Activated CD4-positive, alpha-beta T cell treated with anti-CD3 and anti-CD28 coated beads for 36 hours (primary cell): ENCODE measurements at places on chromosomes 12 and 14. TPM values are rescaled to one million over a fixed set of nuclear protein-coding genes. Genes with fewer than 3 reads are reported as not detected.

The TMEM179 gene
- total RNA-seq, result 0.32 TPM

- H3K4me1 ChIP-seq, result peaks cover 3% of the 10 kb centered on the region
- DNase-seq, result no peak
- H3K27me3 ChIP-seq, result peaks cover 6% of the 10 kb centered on the region
- H3K36me3 ChIP-seq, result no peaks in the 10 kb centered on the region
- H3K27ac ChIP-seq, result no peak overlapping the region
- no peak overlapping the region for H3K4me3 ChIP-seq
Measured at GRCh38 chr14:103087343-103087835, 3.4 kb downstream of the LBHD2 start.

The NXPH4 gene
- 0.41 TPM for total RNA-seq

DNA sequence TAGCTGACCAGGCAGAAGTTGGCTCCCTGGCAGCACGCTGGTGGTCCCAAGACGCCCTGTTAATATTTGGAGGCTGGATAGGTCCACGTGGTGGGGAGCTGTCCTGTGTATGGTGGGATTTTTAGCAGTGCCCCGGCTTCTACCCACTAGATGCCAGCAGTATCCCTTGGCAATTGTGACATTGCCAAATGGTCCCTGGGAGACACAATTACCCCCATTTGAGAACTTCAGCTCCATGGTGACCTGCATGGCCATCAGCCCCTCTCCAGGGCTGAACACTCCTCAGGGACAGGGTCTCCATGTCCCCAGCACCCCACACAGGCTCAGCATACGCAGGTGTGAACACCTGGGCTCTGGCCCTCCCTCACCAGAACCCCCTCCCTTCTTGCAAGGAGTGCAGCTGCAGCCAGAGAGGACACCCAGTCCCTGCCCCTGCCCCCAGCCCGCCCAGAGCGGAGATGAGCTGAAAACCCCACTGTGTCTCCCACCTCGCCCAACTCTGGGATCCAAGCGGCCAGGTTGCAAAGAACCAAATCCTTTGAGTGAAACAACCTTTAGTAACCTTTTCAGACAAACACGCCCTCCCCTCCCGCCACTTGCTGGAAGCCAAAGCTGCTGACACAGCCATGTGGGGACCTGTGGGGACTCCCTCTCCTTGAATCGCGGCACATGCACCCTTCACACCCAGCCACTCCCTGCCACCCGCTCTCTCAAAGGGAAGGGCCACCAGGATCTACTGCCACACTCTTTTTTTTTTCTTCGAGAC is 120.4 kb downstream of the CALM1 start:
- H3K27me3 ChIP-seq, result no peaks in the 10 kb centered on the region
- no peak overlapping the region for H3K27ac ChIP-seq
- no peaks in the 10 kb centered on the region for H3K4me1 ChIP-seq

The ARHGEF40 gene
- total RNA-seq, result 0.05 TPM

The RNF212B gene
- not detected for total RNA-seq

GRCh38 chr12:24034160-24034559 is 84.7 kb upstream of the SOX5 start:
- no peak overlapping the region for H3K27ac ChIP-seq
- H3K27me3 ChIP-seq, result no peaks in the 10 kb centered on the region
- no peak for DNase-seq
- no peaks in the 10 kb centered on the region for H3K36me3 ChIP-seq
- H3K4me1 ChIP-seq, result no peaks in the 10 kb centered on the region

DNA sequence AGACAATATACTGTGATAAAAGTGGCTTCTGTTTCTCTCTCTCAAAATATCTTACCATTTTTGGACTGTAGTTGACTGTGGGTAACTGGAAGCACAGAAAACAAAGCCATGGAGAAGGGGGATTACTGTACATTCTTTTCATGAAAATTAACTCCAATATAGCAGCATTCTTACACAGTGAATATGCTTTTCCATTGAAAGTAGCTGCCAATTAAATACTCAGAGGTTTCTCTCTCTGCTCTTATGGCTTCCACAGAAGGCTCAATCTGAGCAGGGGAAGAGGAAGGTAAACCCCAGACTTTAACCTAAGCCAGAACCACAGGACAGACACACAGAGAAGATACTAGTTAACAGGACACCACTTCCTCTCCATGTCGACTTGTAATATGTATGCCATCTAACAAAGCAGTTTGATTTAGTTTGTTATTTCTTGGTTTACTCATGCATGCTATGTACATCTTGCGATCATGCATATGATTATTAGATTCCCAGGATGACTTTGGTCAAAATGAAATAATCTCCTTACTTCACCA is 150.2 kb downstream of the SSPN start:
- no peak overlapping the region for H3K27ac ChIP-seq
- no peak for DNase-seq
- no peaks in the 10 kb centered on the region for H3K27me3 ChIP-seq
- H3K4me3 ChIP-seq, result no peak overlapping the region

- no peak overlapping the region for H3K27ac ChIP-seq
- no peaks in the 10 kb centered on the region for H3K4me1 ChIP-seq
- H3K4me3 ChIP-seq, result no peak overlapping the region
- peaks cover 22% of the 10 kb centered on the region for H3K27me3 ChIP-seq
- no peak for DNase-seq
Measured at GRCh38 chr14:69982220-69982839, 103.1 kb downstream of the SMOC1 start.
